ENCODE measurements at places on chromosomes 3 and 15.
A peak's percentile ranks its signal among the peaks of the same experiment; 100 is the strongest.

- DNase-seq, result no peak
These were observed 491.2 kb upstream of the PDZRN3 start for GRCh38 chr3:74115906-74116305.

GRCh38 chr3:6392123-6392522 is 468.8 kb upstream of the GRM7 start:
- DNase-seq, result no peak

DNA sequence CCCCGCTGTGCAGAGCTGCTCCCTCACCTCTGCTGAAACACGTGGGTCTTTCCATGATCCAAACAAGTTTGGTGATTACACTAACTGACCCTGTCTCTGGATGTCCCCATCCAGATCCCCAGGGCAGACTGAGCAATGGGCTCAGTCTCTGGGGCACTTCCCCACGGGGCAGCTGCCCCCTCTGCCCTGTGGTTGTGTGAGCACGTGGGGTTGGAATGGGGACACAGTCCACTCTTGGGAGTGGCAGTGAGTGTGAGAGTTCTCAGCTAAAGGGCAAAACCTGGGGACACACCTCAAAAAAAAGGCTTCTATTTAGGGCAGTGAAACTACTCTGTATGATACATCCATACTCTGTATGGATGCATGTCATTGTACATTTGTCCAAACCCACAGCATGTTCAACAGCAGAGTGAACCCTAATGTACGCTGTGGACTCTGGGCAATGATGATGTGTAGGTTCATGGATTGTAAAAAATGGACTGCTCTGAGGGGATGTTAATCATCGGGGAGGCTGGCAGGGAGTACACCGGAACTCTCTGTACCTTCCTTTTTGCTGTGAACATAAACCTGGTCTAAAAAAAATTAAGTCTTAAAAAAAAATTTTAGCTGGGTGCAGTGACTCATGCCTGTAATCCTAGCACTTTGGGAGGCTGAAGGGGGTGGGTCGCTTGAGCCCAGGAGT is 49.9 kb upstream of the BLM start:
- DNase-seq, result no peak

DNA sequence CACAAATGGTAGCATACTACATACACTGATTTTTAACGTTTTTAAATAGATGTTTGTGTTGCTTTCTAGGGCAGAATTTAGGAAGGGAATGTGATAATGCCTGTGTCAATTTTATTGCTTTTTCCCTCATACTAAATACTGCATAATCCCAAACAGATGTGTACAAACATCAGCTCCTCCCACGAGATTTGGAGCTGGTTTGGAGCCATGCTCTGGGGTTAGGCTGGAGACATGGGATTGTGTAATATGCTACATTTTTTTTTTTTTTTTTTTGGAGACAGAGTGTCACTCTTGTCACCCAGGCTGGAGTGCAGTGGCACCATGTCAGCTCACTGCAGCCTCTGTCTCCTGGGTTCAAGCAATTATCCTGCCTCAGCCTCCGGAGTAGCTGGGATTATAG is 80.1 kb downstream of the EBLN2 start:
- no peak for DNase-seq

DNA sequence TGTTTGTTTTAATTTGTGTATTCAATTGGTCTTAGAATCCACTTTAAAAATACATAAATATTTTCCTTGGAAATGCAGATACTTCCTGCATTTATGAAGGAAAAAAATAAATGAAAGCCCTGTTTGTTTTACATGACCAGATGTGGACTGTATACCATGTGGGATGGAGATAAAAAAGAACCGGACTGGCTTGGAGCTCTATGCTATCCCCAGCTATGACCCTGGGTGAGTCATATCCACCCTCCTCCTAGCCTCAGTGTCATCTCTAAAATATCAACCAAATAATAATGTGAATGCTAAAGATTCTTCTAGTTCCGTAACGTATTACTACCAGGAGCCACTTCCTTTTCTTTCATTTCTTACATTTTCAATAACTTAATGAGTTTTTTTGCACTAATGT is 44.5 kb upstream of the PDZRN3 start:
- DNase-seq, result no peak

DNA sequence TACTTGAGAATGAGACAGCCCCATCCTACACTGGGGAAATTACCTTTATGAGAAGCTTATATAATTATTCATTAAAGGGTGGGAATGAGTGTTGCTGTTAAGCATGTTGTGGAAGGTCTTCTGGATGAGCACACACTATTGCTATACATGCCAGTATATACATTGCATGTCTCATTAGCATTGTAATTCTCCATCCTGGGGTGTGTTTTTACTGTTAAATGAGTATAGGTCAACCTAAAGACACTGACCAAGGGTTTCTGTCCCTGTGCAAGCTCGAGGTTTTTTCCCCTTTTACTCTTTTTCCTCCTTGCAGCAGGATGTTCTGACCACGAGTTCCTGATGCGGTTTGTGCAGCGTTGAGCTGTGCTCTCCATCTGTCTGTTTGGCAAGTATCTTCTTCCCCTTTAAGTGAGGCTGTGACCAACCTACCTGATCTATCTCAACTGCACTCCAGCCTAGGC is 7.2 kb upstream of the IVD start:
- DNase-seq, result no peak

- DNase-seq, result no peak
These were observed 296.5 kb downstream of the SLC9A9 start for GRCh38 chr3:143551761-143552160.

- DNase-seq, result no peak
These were observed 5.5 kb downstream of the B4GALT4 start for GRCh38 chr3:119235151-119235550.

- no peak for DNase-seq
These were observed 793.0 kb downstream of the MCTP2 start for GRCh38 chr15:95024351-95024750.

DNA sequence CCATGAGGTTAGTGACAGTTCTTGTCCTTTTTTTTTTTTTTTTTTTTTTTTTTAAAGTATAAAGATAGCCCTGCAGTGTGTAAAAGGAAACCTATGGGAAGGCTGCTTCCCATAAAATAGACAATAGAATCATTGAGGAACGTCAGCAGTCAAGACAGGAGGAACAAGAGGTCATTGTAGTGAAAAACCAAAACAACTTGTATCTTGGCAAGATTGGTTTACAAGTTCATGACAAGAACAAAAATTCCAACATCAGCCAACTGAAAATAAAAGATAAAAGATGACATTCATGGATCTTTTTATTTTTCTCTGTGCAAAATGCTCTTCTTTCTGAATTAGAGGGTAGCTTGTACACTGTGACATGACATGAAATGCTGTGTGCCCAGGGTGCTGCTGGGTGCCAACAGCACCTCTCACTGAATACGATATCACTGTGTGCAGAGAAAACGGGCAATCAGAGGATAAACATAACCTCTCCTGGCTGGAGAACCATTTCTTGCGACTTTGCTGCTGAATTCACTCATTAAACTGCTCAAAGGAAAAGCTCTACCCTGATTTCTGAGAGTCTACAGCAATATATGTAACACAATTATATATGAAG is 30.1 kb upstream of the IP6K2 start:
- DNase-seq, result no peak

- DNase-seq, result no peak
These were observed 581.2 kb downstream of the PYDC2 start for GRCh38 chr3:192042116-192042515.

- peak; percentile 6 for DNase-seq
These were observed 753 bp downstream of the EPHB1 start for GRCh38 chr3:134795746-134796280.

DNA sequence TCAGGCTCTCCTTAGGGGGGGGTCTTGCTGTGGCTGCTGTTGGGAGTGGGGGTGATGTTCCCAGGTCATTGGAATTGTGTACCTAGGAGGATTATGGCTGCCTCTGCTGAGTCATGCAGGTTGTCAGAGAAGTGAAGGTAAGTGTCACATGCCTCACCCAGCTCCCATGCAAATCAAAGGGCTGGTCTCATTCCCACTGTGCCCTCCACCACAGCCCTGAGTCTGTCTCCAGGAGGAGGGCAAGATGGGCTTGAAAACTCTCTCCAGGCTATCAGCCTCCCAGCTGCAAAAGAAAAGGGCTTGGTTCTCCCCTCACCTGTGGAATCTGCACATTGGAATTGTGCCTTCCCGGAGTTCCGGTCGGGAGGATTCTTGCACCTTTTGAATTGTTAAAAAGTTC is 580.5 kb downstream of the NSUN3 start:
- no peak for DNase-seq

- DNase-seq, result no peak
These were observed 87.3 kb upstream of the CGNL1 start for GRCh38 chr15:57288926-57289580.

GRCh38 chr3:160820022-160820421 is 64.0 kb downstream of the PPM1L start:
- DNase-seq, result no peak

DNA sequence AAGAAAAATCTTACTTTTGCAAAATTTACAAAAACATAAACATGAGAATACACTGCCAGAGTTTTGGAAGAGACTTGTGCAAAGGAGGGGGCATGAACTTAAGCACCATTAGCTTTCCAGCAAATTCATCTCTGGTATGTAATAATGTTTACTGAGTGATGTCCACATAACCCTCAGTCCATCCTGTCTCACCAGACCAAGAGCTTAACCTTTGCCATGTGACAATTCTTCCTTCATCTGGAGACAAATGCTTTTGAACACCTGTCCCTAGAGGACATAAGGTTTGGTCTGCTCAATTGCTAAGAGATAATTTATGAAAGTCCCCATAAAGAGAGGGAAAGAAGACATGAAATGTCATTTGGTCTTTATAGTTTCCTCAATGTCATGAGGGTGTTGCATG is 412.3 kb downstream of the ERC2 start:
- DNase-seq, result no peak
